Activated CD4-positive, alpha-beta T cell treated with anti-CD3 and anti-CD28 coated beads, Interleukin-2, amount 50 U/mL, for 16 hours (primary cell): ENCODE measurements at places on chromosomes 7 and 10.

DNA sequence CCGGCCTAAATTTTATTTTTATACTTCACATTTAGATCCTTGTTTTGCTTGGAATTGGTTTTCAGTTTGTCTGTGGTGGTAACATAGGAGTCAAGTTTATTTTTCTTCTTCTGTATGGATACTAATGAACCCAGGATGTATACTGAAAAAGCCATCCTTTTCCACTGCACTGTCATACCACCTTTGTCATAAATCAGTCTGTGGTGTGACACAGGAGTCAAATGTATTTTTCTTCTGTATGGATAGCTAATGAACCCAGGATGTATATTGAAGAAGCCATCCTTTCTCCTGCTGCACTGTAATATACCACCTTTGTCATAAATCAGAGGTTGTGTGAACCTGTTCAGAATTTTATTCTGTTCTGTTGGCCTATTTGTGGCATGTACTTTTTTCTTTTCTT, 21.4 kb downstream of the VPS26A start:
- DNase-seq: no peak

DNA sequence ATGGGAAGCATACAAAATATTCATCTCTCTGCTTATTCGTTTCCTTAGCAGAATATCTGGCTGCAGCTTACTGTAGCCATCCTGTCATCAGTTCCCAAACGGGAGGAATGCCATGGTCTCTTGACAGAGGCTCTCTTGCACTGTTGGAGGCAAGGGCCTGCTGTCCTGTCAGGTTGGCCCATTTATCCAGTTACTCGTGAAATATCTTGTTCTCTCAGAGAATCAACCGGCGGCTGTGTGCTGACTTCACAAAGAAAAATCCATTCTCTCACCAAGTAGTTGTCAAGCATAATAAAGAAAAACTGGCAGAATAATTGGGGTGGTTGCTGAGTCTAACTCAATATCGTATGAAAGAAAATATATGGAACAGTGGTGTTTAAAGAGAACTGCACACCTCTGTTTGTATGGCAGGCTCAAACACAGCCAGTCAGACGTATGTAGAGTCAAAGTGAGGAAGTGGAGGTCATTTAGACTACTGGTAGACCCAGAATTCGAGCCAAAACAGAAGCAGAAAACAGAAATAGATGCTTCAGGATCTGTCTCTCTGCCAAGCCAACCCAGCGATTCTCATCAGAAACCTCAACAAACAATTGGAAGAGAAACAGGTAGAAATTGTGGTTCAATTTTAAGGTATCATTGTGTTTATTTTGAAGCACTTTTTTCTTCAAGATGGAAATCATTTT, 349.2 kb upstream of the PRKCQ start:
- DNase-seq: no peak

GRCh38 chr10:89138755-89139490, 68.2 kb downstream of the CH25H start:
- no peak for DNase-seq

DNA sequence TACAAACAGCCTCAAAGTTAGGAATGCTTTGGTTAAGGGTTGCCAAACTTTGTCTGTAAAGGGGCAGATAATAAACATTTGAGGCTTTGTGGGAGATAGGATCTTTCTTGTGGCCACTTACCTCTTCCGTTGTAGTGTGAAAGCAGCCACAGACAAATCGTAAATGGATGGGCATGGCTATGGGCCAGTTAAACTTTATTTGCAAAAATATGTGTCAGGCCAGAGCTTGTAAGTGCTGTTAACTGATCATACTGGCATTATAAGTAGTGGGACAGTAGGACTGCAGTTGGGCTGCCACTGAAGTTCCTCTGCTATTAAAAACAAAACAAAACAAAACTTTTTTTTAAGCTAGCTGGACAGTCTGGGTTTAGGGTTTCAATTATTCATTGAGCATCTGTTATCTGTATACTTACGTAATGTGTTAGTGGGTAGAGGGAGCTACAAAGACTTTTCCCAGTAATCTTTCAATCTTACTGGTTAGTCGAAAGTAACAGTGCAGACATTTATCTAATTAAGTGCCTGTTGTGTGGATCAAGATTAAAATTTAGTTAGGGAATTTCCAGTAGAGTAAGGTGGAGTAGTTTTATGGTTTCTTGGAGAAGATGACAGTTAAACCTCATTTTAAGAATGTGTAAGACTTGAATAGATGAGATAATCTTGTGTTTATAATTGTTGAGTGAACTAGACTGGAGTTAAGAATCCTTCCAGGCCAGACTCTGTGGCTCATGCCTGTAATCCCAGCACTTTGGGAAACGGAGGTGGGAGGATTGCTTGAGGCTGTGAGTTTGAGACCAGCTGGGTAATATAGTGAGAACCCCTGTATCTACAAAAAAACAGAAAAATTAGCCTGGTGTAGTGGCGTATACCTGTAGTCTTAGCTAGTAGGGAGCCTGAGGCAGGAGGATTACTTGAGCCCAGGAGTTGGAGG, 100.1 kb downstream of the BTRC start:
- peak; percentile 40 for DNase-seq

- DNase-seq: no peak
These were observed at the start of gene BMPR1A for GRCh38 chr10:86756511-86757112. Gene BMPR1A, plus strand, starts transcription at chr10:86756619. Its CDS starts 119,400 bp downstream, at chr10:86876019.

DNA sequence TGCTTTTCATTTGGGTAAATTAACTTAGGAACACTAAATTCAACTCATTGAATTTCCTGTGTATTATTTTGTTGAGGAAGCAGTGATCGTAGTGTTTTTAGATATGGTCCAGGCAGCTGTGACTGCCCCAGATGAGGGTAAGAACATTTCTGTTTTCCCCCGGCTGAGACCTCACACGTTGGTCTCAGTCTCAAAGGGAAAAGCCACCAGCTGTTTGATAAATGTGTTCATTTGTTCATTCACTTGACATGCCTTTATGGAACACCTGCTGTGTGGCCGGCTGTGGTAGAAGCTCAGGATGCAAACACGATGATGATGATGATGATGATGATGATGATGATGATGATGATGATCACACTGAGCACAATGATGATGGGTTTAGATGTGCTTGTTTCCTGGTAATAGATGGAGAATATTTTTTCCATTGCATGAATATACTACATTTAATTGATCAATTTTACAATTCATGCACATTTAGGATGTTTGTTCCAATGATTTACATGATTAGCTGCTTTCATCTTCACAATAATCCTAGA, 125.6 kb upstream of the ZNF32 start:
- no peak for DNase-seq

- no peak for DNase-seq
These were observed 15.1 kb upstream of the RALA start for GRCh38 chr7:39608278-39608677.
